GM04504 (cell line): ENCODE measurements at places on chromosomes 2 and 18.

- no peak for DNase-seq
These were observed 70.0 kb downstream of the ATP9B start for GRCh38 chr18:79139206-79139605.

DNA sequence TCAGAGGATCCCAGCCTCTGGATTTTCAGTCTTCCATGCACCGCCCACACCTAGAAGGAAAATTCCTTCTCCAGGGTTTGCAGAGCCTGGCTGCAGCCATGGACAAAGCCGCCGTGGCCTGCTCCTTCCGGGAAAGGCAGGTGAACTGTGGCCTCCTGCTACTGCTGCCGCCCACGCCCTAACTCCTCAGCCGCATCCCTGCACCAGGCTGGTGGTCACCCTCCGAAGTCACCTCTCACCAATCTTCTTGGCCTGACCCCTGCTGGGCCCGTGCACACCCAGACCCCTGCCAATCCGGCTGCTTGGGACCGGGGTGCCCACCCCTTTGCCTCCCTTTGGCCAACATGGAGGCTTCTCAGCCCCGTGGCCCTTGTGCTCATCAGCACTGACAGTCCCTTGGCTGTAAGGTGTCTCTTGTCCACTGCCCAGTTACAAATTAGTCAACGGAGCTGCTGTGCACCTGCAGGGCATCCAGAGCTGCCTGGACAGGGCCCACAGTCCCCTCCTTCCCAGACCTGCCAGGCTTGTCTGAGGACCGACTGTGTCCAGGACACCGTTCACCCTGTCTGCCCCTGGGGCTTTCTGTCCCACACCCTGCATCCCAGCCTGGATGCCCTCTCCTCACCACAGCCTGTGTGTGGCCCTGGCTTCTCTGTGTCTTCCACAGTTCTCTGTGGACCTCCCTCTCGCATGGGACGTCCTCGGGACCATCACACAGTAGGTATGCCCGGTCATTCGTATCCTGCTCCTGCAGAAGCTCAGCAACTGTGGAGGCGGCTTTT lies 130.1 kb upstream of the TPO start:
- DNase-seq = no peak

- DNase-seq = no peak
These were observed 1.4 kb downstream of the RMC1 start for GRCh38 chr18:23504720-23505119.

DNA sequence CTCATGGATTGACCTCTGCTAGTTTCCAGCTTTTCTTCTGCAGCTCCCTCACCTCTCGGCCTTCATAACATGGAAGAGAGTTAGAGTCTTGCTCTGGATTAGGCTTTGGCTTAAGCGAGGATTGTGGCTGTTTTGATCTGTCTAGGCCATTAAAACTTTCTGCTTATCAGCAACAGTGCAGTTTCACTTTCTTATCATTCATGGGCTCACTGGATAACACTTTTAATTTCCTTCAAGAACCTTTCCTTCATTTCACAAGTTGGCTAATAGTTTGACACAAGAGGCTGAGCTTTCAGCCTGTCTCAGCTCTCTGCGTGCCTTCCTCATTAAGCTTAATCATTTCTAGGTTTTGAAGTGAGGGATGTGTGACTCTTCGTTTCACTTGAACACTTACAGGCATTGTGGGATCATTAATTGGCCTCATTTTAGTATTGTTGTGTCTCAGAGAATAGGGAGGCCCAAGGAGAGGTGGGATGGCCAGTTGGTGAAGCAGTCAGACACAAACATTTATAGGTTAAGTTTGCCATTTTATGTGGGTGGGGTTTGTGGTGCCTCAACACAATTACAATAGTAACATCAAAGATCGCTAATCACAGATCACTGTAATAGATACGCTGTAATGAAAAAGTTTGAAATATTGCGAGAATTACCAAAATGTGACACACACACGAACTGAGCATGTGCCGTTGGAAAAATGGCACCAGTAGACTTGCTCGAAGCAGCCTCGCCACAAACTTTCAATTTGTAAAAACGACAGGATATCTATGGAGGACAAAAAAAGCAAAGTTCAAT lies 129.3 kb downstream of the ZNF236 start:
- DNase-seq = no peak

- DNase-seq = no peak
These were observed 53.7 kb upstream of the PARD3B start for GRCh38 chr2:204491528-204491927.

DNA sequence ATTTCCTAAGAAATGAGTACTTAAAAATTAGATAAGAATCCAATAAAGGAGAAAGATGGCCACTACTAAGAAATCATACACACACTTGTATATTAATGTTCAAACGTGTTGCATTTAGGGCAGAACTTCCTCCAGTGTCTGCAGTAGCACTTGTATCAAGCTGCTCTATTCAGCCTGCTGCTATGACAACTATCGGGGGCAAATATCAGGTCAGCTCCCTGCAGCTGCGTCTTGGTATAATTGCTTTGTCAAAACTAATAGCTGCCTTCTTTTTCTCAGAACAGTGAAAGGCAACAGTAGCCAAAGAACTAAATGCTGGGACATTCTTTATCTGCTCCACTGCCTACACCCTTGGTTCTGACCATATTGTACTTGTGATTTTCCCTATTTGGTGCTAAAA lies 300.7 kb downstream of the NOL4 start:
- DNase-seq = no peak

GRCh38 chr2:43210467-43211303 lies 15.7 kb downstream of the ZFP36L2 start:
- DNase-seq = peak; percentile 75

DNA sequence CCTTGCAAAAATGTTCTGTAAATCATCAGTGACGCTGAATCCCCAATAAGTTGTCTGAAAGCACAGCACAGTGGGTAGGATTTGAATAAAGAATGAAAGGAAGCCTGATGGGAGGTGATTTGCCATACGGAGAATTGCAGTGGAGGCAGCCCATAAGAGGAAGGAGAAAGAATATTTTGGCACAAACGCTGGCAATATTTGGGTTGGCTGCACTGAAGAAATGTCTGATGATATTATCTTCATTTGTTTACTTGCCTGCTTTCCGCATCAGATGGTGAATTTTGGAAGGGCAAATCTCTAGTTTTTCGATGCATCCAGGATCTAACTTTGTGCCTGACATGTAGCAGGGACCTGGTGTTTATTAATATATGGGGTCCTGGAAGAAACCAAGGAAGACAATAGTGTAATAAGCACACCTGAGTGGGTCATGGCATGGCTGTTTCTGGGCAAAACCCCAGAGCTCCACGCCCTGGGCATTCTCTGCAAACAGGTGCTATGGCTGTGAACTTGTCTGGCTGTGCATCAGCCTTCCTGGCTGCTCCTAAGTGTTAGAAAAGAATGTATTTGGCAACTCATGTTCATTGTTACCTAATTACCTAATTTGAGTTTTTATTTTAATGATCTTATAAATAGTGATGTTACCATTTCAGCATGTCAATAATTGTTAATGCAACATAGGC lies 5.9 kb downstream of the GALR1 start:
- no peak for DNase-seq

GRCh38 chr2:16303273-16303577 lies 362.4 kb downstream of the CYRIA start:
- DNase-seq = no peak

DNA sequence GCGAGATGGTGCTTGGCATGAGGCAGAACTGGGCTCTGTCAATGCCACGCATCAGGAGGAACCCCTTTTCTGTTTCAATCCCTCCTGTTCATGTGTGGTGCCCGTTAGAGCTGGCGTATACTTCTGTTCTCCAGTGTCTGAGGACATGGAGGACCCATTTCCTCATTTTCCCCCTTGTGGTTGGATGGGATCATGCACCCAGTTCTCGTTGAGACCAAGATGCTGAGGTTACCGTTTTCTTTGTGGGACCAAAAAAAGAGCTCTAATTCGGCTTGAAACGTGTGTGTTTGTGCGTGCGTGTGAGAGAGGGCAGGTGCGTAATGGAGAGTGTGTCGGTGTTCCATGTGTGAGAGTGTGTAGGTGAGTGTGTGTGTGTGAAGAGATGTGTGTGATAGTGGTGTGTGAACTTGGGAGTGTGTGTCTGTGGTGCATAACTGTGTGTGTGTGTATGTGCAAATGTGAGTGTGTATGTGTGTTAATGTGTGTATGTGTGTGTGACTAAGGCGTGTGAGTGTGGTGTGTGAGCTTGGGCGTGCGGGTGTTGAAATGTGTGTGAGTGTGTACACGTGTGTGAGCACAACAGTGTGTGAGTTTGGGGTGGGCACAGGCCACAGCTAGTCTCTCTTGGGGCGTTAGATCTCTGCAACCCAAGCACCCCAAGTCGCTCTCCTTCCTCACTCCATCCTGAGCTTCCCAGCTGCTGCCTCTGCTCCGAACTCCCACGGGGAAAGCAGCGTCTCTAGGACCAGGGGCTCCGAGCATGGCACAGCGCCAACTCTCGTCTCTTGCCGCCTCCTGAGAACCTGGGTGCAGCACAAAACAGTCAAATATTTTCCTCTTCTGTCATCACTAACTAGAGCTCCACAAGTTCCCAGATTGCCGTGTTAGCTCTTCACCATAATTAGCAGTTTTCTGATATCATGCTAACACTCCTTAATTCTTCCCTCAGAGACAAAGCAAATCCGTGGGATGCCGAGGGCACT lies 75.8 kb downstream of the LONRF2 start:
- no peak for DNase-seq

- DNase-seq = no peak
These were observed 17.8 kb upstream of the KCNK3 start for GRCh38 chr2:26674771-26675170.

- DNase-seq = no peak
These were observed 633 bp upstream of the RNF152 start for GRCh38 chr18:61893309-61893970.

DNA sequence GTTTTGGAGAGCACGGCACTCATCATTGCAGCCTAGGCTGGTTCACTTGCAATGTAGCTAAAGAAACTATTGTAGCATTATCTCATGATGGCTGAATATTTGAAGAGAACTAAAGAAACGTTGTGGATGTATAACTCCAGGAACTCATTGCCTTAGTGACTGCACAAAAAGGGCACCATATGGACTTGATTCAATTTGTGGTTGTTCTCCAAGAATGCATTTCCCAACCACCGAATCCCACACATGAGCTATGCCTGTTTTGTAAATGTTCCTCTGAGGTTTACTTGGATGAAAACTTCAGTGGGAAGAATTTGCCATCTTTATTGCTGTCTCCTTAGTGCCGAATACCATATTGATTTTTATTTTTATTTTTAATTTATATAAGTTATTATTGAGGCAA lies 43.5 kb downstream of the DOK6 start:
- DNase-seq = peak; percentile 42

DNA sequence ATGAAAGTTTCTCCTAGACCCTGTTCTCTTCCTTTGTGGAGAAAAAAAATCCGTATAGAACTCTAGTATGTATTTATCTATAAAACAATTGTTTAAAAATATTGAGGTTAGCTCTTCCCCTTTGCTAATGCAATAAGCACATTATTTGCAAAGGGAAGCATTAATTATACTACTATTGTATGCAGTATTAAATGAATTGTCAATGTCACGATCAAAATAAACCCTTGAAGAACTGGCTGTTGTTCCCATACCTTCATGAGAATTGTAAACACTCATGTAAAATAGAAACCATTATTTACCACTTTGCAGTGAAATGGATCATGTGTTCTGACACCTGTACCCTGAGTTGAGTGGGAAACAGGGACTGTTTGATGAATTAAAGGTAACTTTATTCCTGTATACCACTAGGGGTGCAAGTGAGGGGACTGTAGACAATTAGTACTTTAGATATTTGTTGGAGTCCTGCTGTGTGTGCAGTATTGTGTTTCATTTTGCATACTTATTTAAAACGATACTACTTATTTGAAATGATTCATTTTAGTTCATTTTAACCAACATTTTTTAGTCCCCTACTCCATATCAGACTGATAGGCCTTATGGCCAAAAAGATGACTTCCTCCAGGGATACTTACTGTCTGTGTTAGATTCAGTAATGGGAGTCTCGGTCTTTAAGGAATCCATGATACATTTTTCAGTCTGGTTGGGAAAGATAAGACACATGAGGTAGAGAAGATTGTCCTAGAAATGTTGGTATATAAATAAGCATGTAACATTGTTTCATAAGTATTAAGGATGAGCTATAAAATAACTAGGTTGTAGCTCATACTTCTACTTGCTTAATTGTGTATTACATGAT lies 7.9 kb downstream of the PKP4 start:
- no peak for DNase-seq

- no peak for DNase-seq
These were observed 215.6 kb upstream of the MAP2 start for GRCh38 chr2:209208211-209208610.

DNA sequence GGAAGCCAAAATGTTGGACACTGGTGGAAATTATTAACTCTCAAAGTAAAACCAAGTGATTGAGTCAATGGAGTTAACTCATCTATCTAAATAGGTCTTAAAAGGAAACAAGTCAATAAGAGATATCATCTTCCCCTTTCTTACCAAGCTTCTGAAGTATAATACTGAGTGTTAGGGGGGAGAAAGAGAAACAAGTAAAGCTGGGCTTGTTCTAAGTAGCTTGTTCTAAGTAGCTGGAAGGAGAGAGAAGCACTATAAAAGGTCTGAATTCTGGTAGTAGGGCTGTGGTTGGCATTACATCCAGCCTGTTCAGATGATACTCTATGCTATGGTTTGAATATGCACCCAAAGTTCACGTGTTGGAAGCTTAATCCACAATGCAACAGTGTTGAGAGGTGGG lies 26.8 kb downstream of the YES1 start:
- DNase-seq = no peak

DNA sequence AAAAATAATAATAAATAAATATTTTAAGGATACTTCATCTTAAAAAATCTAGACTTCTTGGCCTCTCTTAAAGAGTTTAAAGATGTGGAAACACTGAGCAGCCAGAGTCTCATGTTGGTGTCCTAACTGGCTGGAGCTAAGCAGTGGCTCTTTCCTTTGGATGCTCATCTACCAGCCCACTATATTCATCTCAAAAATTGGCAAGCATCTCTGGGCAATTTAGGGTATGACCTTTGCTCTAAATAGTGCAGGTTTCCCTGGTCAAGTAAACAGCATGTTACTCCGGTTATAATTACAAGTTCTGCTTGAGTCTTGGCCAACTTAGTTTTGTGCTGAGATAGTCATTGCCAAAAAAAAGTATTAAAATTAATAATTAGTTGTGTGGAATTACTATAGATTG lies 117.8 kb downstream of the TTC27 start:
- DNase-seq = no peak

- DNase-seq = no peak
These were observed 28.7 kb downstream of the SMAD2 start for GRCh38 chr18:47901624-47902362.

- DNase-seq = peak; percentile 21
These were observed 267.4 kb downstream of the PHLPP1 start for GRCh38 chr18:62982600-62983251.
